ENCODE measurements at places on chromosomes 7 and 10.

- DNase-seq: no peak
Measured at GRCh38 chr10:53843736-53844362, 957.2 kb downstream of the PCDH15 start.

DNA sequence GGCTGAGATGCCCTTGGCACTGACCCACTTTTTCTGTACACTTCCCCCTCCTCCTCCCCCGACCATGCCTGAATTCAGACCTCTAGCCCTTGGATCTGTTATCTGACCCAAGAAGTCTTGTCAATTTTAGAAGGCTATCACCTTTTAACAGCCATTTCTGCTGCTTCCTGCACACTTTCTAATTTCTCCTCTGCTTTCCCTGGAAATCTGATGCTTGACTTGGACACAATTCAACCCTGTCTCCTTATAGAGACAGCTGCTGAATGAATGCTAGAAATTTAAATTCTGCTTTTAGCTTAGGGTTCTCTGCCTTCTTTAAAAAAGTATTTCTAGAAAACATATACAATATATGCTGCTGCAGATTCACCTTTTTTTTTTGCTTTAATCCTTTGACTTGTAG, 417.9 kb upstream of the KLF6 start:
- no peak for DNase-seq

DNA sequence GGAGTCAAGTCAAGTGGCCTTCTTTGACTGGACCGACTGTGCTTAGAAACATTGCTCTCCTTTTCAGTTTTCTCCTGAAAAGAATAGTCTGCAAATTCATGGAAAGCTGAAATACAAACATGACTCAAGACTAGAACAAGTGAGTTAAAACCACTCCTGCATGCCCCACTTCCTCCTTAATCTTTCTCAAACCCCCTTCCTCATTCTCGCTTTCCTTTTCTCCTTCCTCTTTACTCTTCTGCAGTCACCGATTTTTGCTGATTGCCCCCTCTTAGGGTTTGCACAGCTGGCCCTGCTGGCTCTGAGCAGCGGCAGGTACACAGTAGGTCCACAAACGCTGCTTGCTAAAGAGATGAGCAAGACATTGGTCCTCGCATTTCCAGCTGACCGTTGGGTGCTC, 34.8 kb upstream of the MKI67 start:
- DNase-seq: no peak

- no peak for DNase-seq
Measured at GRCh38 chr10:13969792-13970140, 361.0 kb downstream of the FRMD4A start.

DNA sequence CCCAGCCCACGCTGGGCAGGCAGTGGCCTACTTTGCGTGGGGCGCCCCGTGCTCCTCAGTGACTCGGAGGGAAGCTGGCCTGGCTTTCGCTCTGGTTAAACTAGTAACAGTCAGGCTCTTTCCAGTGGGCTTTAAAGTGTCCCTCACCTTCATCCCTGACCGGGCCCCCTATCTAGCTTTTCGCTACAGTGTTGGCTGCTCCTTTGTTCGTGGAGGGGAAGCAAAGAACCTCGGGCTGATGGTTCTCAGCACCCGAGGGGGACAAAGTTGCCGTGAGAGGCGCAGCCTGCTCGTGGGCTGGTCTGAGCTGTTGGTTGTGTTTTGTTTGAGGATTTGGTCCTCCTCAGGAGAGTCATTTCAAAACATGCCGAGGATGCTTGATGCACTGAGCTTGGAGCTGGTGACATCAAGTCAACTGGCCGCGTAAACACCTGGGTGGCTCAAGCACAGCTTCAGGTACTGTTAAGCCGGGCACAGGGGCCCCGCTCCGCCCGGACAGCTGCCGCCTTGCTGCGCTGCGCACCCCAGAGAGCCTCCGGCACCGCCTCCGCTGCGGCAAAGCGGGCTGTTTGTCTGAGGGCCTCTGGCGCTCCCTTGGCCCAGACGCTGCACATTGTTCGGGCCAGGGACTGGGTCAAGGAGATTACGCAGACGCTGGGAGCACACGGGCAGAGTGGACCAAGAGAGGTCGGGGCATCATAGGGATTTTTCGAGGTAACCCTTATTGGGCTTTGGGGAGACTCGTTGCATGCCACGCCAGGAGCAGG, 1.6 kb downstream of the DLX6 start:
- DNase-seq: no peak

DNA sequence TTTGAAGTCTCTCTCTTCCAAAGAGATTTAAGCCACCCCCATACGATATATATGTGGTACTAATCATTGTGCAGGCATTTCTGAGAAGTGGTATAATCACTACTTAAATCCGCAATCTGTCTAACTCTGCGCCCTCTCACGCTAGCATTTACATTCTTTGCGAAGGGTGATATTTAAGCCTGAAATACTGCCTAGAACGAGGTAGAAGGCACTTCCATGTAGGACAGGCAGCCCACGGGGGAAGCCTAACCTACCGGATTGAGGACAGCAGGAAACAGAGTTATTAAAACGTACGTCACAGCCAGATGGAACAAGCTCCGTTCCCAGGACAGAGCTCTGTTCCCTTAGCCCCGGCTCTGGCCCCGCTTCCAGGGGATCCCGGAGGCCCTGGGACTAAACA, 59.3 kb upstream of the ECHDC3 start:
- DNase-seq: no peak

GRCh38 chr10:1190791-1191490, 134.8 kb downstream of the WDR37 start:
- DNase-seq: no peak

GRCh38 chr7:7077945-7078344, 104.4 kb upstream of the C1GALT1 start:
- DNase-seq: no peak

GRCh38 chr10:16192337-16192736, 244.5 kb upstream of the PTER start:
- DNase-seq: no peak

GRCh38 chr10:100567249-100567648, 31.5 kb downstream of the HIF1AN start:
- DNase-seq: no peak

GRCh38 chr10:108632144-108632543, 1291.2 kb downstream of the XPNPEP1 start:
- no peak for DNase-seq

DNA sequence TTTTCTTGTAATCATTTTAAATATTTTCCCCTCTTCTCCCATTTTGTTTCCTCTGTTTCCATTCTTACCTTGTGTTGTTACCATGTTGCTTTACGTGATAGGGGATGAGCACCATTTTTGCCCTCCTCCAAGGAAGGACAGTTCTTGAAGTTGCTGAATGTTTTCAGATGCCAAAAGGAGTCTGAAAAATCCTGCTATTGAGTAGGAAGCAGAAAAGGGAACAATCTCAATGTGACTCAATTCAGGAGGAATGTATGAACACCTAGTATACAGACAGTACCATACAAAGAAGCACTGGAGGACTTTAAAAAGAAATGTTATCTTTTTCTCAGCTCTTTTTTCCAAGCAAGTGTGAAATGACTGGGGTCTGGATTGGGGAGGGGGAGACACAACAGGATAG, 5.1 kb upstream of the NAMPT start:
- DNase-seq: no peak

DNA sequence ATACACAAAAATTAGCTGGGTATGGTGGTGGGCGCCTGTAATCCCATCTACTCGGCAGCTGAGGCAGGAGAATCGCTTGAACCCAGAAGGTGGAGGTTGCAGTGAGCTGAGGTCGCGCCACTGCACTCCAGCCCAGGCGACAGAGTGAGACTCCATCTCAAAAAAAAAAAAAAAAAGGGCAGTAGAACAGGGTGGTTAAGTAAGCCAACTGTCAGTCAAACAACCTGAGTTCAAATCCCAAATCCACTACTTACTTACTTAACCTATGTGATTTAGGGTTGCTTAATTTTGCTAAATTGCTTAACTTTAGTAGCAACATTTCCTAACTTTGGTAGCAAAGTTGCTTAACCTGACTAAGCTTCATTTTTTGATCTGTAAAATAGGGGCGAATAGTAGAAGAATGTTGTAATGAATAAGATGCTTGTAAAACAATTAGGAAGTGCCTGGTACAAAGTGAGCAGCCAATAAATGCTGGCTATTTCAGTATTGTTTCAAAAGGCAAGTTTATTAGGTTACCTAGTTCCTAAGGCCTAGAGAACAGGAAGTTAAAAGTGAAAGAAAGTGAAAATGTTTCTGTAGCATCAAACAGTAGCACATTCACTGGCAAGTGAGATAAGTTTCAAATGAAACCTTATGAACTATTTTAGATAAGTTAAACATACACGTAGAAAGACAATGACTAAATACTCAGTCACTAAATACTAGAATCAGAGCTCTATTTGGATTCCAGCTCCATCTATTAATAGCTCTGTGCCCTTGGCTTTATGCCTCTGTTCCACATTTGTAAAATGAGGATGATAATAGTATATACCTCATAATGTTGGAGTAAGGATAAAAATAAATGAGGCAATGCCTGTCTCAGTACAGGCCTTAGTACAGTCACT, 64.3 kb downstream of the HOXA1 start:
- DNase-seq: no peak

GRCh38 chr7:156725073-156725472, 84.5 kb downstream of the RNF32 start:
- DNase-seq: no peak

GRCh38 chr7:82226191-82226590, 217.4 kb downstream of the CACNA2D1 start:
- DNase-seq: no peak

GRCh38 chr7:128362670-128363069, 1.2 kb upstream of the PRRT4 start:
- DNase-seq: no peak

GRCh38 chr7:17554341-17555015, 256.0 kb downstream of the AHR start:
- DNase-seq: no peak

GRCh38 chr7:19713676-19714075, 4.8 kb upstream of the POLR1F start:
- no peak for DNase-seq

DNA sequence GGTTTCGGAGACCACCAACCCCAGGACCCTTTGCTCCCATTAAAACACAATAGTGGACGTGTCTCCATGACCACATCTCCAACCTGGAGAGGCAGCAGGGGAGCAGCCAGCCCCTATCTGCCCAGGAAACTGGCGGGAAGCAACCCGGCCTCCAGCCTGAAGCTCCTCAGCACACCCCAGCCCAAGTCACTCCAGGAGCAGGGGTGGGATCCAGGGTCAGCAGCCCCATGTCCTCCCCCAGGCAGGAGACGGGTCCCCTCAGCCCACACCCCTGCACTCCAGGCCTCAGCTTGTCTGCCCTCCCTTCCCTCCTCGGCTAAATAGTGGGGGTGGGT, 601 bp downstream of the ADAM8 start:
- DNase-seq: no peak

DNA sequence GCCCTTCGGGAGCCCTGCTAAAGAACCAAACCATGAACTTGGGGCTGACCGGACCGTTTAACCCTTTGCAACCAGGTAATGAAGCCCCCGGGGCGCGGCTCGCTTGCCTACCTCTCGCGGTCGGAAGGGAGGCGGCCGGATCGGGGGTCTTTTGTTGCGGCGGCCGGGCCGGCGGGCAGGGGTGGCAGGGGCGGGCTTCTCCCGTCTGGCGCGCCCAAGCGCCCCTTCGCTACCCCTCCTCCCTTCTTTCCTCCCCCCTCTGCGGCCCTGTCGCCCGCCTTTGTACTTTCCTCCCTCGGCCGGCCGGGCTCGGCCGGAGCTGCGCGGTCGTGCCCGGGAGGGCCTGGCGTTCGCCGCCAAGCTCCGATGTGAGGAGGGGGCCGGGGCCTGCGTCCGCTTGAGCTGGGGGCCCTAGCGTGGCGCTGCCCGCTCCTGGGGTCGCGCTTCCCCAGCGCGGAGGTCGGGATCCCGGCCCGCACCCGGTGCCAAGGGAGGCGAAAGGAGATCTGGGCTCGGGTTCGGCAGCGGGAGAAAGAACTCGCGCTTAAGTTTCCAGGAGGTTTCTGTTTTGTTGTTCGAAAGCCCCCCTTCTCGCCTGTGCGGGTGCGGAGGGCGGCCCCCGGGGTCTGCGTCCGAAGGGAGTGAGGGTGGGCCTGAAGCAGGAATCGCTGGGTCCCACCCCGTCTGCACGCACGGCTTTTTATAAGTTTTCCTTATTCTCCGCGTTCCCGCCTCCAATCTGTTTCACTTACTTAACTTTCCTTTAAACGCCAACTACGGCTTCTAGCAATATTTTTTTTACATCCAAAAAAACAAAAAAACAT, 436.8 kb upstream of the GALNT17 start:
- DNase-seq: no peak

DNA sequence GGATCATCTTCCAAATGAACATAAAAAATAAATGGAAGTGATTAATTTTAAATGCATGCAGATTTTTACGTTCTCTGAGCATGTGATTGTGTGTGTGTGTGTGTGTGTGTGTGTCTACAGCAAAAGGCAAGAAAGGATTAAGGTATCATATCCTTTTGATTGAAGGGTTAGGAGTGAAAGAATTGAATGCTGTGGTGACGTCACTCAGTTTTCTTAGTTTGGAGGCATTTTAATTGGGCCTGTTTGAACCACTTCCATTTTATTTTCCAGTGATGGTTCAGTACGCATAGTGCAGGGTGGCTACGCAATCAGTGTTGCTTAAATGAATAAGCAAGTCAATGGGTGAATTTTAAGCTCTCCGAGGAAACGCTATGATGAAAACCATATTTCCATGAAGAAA, 31.3 kb downstream of the TACC2 start:
- no peak for DNase-seq

DNA sequence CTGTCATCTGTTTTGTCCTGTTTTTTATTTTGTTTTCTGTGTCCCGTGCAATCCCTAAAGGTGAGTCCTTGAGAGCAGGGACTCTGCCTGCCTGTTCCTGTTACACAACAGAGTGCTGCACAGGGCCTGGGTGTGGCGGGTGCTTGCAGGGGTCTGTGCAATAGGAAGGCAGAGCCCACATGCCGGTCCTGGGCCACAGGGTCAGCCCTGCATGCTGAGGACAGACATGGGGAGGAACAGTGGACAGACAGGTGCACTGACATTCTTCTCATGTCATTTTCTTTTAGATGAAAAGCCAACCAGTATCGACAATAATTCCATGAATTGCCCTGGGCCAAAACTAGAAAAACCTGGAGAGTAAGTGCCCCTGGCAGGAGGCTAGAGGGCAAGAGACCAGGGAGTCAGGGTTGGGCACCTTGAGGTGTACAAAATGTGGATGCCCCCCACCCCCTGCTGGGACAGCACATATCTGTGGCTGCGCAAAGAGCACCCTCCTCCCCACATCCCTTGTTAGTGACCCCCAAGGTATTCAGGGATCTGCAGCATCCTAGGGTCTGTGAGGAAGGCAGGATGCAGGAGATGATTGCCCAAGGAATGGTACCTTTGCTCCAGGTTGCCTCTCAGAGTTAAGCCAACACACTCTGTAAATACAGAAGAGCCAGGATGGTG, 19.9 kb downstream of the ANTXRL start:
- no peak for DNase-seq

GRCh38 chr10:5766189-5766588, 47.0 kb downstream of the GDI2 start:
- DNase-seq: no peak

DNA sequence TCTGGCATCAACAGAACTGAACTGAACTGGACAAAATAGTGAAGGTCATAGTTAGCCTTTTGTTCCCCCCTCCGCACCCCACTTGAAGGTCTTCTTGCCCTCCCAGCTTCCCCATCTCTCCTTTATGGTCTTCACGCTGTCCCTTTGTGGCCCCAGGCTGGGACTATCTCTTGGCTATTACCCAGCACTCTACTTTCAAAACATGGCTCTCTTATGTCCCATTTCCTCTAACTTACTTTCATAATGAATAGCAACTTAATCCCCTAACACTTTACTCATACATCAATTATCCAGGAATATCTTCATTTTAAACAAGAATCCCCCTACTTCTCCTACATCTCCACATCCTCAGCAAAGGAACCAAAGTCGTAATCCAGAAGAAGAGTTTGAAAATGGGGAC, 135.3 kb upstream of the ITGB1 start:
- no peak for DNase-seq

- DNase-seq: no peak
Measured at GRCh38 chr10:4176500-4177281, 391.7 kb upstream of the KLF6 start.

Data from anterior cingulate cortex (tissue), 58 donors.